ENCODE measurements at places on chromosomes 5 and 9.
A peak's percentile ranks its signal among the peaks of the same experiment; 100 is the strongest.

DNA sequence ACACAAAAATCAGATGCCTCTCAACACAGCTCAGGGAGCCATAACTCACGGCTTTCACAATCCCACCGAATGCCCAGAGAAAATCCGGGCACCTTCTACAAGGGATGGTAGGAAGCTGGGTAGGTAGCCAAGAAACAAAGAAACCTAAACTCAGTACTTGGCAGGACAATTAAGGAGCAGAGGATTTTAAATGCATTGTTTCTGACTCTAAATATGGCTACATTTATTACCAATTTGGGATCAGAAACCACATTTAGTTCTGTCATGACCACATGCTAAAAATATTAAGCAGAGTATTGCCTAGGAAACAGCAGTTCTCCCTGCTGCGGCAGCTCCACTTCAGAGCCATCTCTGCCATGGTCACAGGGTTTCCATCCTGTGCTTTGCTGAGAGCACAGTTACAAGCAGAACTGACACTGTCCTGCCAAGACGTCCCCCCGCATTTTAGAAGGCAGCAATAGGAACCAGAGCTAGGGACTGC, 57.5 kb downstream of the SIL1 start:
- peak; percentile 69 for DNase-seq

DNA sequence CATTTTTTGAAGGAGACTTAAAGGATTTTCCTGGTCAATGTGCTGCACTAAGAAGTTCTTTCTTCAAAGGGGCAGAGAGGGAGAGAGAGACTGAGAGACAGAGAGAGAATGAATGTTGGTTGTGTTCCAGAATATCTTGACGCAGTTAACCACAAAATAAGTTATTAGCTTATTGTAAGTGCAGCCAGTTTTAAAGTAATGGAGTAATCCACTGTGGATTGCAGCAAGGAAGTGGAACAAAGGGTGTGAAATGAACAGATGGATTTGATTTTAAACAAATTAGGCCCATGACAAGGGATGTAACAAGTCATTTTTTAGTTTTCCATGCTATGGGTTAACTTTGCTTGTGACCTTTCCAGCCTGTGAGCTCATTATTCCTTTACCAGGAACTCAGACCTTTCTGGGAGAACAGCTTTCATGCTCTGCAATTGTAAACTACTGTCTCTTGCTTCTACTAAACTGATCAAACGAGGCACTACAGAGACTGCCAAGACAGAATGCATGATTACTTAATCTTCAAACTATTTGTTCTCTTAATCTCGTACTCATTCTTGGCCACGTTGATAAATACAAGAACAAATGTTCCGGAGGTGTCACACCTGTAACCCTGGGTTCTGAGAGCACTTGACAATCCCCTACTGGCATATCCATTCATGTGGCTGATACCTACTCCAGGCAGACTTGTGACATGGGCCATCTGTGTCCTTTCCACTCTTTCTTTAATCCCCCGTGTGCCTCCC, 131.1 kb downstream of the TLE1 start:
- DNase-seq: peak; percentile 89

DNA sequence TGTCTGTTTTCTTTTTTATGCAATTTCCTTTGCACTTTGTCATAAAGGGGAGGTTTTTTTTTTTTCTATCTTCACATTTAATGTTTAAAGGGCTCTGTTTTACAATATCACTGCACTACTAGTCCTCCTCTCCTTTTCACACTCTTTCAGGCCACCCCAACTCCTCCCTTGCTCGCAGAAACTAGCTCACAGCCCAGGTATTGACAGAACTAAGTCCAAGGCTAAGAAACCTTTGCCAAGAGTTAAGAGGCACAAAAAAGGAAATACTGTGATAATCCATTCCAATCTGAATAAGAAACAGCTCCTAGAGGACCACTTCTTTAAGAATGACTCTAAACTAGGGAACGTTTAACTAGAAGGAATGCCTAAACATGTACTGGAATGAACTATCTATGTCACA, 1.1 kb upstream of the FGF10 start:
- no peak for DNase-seq

DNA sequence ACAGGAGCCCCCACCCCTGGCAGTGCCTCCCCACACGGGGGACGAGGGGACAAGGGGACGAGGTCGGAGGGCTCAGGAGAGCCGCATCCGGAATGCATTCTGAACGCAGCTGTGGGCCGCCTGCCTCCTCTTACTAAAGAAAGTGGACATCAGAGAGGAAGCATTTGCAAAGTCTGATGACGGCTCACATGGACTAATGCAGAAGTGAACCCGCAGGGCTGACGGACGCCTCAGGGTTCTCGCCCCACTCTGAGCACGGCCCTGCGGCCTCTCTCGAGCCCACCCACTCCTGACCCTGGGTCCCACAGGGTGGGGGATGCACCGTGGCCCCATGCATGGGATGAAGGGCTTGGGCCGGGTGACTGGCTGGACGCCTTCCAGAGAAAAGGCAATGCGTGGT, 5.9 kb downstream of the LPCAT1 start:
- no peak for DNase-seq
